ENCODE measurements at places on chromosomes 13 and 19.
A peak's percentile ranks its signal among the peaks of the same experiment; 100 is the strongest.

- no peak for DNase-seq
Measured at GRCh38 chr19:54704928-54705327, 19.3 kb upstream of the KIR3DL3 start.

DNA sequence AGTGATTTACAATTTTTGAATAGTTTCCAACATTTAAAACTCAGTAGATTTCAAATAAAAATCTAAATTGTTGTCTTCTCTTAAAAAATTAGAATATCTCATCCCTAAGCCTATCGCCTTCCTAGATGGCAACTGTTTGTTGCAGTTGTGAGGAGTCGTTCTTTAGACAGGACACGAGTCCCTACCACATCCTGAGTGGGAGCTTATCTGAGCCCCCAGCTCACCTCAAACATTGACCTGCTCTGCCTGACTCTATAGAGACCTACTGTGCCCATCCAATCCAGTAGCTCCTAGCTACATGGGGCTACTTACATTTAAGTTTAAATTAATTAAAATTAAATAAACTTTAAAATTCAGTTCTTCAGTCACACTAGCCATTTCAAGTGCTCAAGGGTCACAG lies 434.7 kb downstream of the FOXO1 start:
- no peak for DNase-seq

- DNase-seq, result peak; percentile 35
Measured at GRCh38 chr19:58003174-58003828, 681 bp upstream of the ZNF606 start.

DNA sequence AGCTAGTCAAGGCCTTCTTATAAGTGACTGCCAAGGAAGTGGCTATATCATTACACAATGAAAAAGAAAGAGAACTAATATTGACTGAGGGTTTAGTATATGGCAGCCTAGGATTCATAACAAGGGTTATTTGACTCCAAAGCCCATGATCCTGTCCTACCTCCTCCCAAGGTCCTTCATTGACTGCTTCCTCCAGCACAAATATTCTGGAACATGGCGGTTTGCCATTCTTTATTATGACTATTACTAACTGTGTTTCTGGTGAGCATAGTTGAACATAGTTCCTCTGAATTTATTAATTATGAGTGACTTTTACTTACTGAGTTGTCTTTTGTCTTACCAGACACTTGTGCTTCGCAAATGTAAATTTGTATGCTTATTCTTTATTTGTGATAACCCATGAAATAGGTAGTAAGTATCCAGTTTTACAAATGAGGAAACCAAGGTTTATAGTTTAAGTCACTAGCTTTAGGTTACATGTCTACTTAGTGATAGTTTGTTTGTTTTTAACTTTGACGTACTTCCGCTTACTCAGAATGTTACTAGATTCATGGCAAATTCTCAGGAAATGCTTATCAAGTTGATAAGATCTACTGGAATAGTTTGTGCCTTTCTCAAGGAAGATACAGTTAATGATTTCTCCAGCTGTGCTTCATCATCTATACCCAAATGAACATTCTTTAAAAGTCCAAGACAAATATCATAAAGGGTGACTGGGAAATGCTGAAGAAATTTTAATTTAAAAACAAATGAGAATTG lies 15.5 kb upstream of the DCLK1 start:
- peak; percentile 53 for DNase-seq

DNA sequence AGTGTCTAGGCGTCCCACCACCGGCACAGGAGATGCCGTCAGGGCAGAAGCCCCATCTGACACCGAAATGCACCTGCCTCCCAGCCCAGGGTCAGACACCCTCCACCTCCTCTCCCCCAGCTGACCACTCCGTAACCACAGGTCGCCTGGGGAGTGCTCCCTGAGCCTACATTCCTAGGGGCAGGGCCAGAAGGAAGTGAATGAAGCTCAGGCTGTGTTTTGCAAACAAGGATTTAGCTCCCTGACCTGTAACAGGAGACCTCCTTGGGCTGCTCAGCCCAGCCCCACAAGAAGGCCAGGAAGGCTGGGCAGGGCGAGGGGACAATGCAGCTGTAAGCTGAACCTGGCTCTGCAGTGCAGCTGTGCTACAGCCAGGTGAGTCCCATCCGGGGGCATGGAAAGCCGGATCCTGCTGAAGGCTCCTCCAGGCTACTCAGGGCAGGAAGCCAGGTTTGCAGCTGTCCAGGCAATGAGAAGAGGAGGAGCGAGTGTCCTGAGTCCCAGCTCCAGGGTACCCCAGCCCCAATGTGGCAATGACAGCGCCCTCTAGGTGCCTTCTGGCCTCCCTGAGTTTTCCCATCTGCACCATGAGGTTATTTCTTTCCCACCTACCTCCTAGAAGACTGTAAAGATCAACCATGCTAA lies 42.1 kb downstream of the RHPN2 start:
- no peak for DNase-seq

GRCh38 chr13:85432881-85433280 lies 366.3 kb downstream of the SLITRK6 start:
- DNase-seq, result no peak

DNA sequence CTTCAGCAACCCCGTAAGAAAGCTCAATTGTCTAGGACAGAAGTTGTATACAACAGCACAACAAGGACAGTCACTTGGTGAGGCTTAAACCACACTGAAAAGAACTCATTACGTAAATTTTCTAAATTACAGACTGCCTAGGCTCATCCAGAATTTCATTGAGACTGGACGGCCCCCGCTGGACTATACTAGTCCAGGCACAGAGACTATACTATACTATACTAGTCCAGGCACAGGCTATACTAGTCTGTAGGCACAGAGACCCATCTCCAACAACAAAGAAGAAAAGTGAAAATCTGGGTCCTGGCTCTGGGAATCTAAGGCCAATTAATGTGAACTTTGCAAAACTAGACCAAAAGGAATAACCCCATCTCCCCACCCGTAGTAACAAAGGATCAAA lies 700 bp downstream of the ZNF816 start:
- DNase-seq, result no peak

- no peak for DNase-seq
Measured at GRCh38 chr19:1917146-1917545, 11.9 kb downstream of the ADAT3 start.

GRCh38 chr19:11142528-11143171 lies 12.9 kb downstream of the SPC24 start:
- DNase-seq, result peak; percentile 96

GRCh38 chr19:1087813-1088415 lies 7.3 kb downstream of the POLR2E start:
- no peak for DNase-seq

GRCh38 chr13:91216928-91217700 lies 130.4 kb upstream of the MIR17HG start:
- DNase-seq, result no peak

- DNase-seq, result peak; percentile 68
Measured at GRCh38 chr13:35791184-35791851, 314.8 kb upstream of the MAB21L1 start.

DNA sequence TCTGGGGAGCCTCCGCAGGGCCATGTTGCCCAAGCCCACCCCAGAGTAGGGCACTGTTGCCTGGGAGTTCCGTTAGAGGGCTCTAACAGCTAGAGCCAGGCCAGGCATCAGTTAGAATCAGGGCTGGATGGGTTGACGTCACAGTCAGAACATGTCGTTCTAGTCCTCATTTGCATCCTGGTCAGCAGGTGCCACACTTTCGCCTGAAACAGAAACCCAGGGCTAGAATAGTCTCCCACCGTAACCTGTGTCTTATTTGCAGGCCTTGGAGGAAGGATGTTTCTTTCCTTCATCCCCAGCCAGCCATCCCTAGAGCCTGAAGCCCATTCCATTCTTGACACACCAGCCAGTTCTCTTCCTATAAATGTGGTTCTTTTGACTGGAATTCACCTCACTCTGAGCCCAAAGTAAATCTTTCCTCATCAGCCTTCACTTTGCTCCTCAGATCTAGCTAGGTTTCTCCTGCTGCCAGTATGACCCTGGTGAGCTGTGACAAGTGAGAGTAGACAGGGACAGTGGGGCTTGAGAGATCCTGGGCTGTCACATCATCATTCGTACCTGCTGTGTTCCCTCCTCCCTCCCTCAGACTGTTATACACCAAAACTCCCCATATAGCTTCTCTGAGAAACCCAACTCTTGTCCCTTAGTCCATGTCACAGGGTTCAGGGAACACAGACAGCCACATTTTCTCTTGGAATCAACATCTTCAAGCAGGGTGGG lies 12.2 kb upstream of the CCDC97 start:
- DNase-seq, result no peak

GRCh38 chr13:26502826-26503225 lies 54.7 kb upstream of the WASF3 start:
- peak; percentile 88 for DNase-seq

DNA sequence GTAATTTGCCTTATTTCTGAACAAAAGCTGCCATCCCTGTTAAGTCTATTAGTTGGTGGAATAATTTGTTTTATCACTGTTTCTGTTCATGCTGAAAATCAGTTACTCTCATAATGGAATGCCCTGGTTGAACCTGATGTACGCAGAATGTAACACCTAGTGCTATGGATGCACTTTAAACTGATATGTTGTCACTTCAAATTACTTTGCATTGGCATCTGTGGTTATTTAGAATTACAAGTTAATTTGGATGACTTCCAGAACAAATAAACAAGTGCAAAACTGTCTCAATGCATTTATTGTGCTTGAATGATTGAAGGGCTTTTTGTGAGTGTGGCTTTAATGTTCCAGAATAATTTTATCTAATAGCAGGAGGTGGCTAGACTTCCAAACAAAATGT lies 368.2 kb upstream of the SLITRK5 start:
- no peak for DNase-seq

DNA sequence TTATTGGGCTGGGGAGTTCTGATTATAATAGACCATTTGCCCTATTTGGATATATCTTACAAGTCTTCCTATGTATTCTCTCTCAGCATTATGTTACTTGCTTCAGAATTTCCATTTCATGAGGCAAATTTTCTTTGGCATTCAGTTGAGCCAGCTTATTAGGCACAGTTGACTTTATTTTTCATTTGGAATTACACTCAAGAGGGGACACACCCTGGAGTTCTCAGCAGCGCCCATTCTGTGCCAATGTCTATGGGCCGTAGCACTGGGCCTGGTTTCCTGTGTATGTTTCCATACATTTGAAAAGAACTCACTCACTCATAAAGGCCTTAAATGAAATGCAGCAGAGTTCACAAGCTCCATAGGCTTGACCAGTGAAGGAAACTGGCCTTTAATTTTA lies 138.5 kb downstream of the KLF12 start:
- DNase-seq, result peak; percentile 27

DNA sequence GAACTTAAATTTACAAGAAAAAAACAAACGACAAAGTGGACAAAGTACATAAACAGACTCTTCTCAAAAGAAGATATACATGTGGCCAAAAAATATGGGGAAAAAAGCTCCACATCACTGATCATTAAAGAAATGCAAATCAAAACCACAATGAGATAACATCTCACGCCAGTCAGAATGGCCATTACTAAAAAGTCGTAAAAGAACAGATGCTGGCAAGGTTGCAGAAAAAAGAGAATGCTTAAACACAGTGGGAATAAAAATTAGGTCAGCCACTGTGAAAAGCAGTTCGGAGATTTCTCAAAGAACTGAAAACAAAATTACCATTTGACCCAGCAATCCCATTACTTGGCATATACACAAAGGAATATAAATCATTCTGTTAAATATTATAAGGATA lies 132.7 kb downstream of the UGGT2 start:
- DNase-seq, result no peak

- DNase-seq, result no peak
Measured at GRCh38 chr19:1684573-1684912, 32.1 kb upstream of the TCF3 start.

DNA sequence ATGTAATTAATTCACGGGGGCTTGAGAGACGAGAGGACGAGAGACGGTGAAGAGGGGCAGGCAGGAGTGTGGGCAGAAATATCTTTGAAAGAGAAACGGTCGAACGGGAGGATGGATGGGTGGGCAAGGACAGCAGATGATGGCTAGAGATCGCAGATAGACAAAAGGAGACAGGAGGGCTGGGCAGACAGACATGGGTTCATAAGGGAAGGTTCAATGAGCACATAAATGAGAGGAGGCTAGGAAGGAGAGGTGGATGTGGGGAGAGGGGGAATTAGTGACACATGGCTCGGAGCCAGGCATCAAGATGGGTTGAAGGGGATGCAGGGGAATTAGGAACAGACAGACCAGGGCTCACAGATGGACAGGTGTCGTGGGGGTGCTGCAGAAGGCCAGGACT lies 1.1 kb downstream of the SYT3 start:
- no peak for DNase-seq

- no peak for DNase-seq
Measured at GRCh38 chr19:57436417-57436816, 1.3 kb downstream of the ZNF749 start.

DNA sequence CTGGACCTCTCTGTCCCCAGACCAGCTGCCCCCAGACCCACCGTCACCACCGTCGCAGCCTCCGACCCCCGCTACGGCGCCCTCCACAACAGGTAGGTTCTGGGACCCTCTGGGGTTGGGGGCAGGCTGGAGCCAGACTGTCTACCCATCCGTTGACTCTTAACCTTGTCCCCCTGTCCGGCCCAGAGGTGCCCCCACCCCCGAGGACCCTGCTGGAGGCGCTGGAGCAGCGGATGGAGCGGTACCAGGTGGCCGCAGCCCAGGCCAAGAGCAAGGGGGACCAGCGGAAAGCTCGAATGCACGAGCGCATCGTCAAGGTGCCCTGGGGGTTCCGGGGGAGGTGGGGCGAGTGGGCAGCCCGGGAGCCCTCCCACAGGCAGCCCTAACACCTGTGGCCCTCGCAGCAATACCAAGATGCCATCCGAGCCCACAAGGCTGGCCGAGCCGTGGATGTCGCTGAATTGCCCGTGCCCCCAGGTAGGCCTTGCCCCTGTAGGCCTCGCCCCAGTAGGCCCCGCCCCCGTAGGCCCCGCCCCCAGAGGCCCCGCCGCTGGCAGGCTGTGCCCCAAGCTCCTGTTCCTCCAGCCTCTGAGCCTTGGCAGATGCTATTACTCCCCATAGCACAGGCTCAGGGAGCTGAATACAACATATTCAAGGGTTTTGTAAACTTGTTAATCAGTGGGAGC lies 12.9 kb downstream of the CC2D1A start:
- DNase-seq, result no peak

DNA sequence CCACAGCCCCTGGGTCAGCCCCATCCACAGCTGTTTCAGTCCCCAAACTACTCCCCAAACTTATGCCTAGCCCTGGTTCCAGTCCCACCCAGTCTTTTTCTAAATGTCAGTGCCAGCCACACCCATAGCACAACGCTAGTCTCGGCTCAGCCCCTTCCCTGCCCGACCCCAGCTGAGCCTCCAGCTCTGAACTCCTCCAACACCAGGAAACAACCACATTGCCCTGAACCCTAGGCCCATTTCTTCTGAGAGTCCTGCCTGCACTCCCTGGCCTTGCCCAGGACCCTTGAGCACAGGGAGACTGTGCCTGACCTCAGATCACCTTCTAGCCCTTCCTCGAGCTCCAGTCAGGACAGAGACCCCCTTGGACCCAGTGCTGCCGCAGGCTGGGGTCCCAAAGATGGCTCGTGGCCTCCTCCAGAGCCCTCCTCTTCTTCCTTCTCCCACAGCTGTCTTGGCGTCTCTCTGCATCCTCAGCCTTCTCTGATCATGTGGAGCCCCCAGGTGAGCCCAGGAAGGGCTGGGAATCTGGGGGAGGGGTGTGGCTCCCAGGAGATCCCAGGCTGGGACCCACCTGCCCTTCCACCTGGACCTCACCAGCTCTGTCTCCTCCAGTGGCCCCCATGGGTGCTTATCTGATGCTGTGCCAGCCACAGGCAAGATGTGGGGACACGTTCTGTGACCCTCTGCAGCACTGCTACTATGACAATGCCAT lies 33.0 kb upstream of the IGFL1 start:
- no peak for DNase-seq

Data from fibroblast of the aortic adventitia (primary cell).